ENCODE measurements at places on chromosomes 2 and 18. TPM values are rescaled to one million over a fixed set of nuclear protein-coding genes. Genes with fewer than 3 reads are reported as not detected.

Gene NYAP2
- 0.24 TPM for total RNA-seq

Gene GLI2
- total RNA-seq = 21.4 TPM

Gene FABP1
- not detected for total RNA-seq

Gene WDR35
- 24.9 TPM for total RNA-seq

Gene TNFRSF11A
- 3.0 TPM for total RNA-seq

DNA sequence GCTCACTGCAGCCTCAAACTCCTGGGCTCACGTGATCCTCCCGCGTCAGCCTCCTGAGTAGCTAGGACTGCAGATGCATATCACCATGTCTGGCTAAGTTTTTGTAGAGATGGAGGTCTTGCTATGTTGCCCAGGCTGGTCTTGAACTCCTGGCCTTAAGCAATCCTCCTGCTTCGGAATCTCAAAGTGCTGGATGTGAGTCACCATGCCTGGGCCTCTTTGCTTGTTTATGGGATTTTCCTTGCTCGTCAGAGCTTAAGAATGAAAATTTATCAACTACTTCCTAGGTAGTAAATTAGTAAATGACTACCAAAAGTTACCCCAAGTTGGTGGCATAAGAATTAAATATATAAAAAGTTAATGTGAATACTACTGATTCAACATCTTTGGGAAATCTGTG is 51.0 kb downstream of the ACTR3 start:
- DNase-seq = no peak

DNA sequence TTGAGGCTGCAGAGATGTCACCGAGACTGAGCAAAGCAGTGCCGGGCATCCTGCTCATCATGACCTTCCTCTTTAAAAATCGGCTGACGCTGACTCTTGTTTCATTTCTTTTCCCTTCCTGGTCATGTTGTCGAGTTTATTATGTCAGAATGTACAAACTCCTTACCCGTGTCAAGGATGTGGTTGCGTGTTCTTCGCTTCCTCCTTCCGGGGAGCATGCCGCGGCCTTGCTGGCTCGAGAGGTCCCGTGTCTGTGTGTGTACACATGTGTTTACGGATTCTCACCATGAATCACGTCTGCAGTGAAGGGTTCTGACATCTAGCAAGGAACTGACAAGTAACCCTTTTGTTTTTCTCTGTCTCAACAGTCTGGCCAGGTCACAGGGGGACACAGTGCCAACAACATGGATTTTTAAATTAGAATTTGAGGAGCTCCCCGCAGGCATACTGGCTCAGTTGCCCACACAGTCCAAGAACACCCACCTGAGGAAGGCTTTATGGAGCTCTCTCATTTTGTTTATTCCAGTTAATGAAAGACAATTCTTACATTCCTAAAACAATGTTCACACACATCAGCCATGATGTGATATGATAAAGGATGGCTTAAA is 60.2 kb downstream of the MYT1L start:
- DNase-seq = no peak

- DNase-seq = no peak
Observed at GRCh38 chr2:12050396-12050795, 304.0 kb downstream of the LPIN1 start.

DNA sequence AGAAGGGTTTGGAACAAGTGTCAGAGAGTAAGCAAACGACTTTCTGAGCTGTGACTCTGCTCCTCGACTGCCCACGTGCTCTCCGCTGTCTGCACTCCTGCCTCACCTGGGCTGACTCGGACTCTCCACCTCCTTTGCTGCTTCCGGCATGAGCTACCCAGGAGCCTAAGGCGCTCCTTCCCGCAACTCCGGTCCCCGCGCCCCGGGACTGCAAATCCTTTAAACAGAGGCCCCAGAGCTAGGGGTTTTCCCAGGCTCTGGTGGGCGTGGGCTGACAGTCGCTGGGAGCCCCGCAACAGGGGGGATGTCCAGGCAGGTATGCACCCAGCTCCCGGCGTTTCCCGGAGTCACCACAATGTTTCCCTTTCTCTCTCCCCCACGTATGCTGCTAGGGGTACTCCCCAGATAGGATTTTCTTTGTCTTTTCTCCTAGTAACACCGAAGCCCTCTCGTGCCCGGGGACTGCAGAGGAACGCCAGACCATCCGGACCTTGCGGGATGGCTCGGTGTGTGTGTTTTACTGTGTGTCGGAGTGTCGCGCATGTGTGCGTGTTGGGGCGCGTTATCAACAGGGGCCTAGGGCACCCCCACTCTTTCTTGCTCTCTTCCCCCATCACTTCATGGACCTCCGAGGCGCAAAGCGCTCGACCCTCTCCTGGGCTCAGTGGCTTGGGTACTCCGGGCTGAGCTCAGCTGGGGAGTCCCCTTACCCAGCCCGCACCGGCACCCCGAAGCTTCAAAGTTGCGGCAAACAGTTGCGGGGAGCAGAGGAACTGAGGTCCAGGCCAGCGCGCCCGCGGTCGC is 691 bp upstream of the THSD7B start:
- DNase-seq = no peak

GRCh38 chr2:129812071-129812470 is 167.4 kb upstream of the RAB6C start:
- DNase-seq = peak; percentile 56

GRCh38 chr2:105328281-105329196 is 996 bp downstream of the TGFBRAP1 start:
- DNase-seq = peak; percentile 36

- DNase-seq = no peak
Observed at GRCh38 chr18:27921904-27922751, 254.8 kb downstream of the CDH2 start.

GRCh38 chr2:222176890-222177289 is 121.9 kb downstream of the PAX3 start:
- no peak for DNase-seq

DNA sequence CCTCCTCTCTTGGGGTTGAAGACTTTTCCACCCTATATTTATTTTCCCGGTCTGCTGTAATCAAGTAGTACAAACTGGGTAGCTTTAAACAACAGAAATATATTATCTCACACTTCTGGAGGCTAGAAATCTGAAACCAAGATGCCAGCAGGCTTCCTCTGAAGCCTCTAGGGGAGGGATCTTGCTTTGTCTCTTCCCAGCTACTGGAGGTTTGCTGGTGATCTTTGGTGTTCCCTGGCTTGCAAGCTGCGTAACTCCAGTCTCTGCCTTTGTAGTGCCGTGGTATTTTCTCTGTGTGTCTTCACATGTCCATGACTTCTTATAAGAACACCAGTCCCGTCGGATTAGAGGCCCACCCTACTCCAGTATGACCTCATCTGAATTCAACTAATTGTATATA is 44.4 kb downstream of the MYO3B start:
- DNase-seq = no peak

- peak; percentile 43 for DNase-seq
Observed at GRCh38 chr2:27308359-27308881, at the start of gene UCN. TSS of gene UCN (minus strand) at chr2:27308445. CDS start at chr2:27307895, 550 bp downstream.

- peak; percentile 68 for DNase-seq
Observed at GRCh38 chr2:105517814-105518705, 119.2 kb upstream of the FHL2 start.

DNA sequence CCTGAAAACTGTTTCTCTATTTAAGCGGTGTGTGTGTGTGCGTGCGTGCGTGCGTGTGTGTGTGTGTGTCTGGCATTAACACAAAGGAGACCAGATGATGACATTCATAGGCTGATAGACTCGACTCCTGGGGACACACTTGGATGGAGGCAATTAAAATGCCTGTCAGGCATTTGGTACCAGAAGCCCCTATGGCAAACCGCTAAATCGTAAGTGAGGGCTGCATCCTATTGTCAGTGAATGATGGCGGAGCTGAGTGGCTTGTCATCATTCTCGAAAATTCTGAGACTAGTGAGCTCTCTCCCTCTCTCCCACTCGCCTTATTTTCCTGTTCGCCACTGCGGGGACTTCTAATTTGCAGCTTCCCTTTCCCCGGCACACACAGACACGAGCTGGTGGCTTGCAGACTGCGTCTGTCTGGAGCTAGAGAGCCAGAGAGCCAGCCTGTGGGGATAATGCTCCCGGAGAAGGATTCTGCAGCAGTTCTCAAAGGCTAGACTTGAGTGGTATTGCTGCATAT is 155.4 kb downstream of the MAP2 start:
- peak; percentile 22 for DNase-seq

DNA sequence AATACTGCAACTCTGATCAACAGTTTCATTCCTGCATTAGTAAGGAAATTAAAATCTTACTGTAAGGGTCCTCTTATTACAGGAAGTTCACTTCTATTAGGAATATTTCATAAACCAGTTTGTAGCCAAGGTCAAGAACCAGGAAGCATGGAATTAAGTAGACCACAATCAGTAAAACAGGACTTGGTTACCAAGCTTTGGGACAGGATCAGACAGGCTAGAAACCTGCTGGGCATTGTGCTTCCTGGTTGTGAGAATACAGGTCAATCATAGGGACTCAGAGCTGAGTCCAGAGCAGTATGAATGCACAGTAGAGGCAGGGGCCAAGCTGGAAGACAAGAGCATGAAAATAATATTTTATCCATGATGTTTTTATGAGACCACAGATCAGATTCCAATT is 248.0 kb downstream of the IKZF2 start:
- no peak for DNase-seq

GRCh38 chr18:39951142-39951720 is 2003.8 kb upstream of the PIK3C3 start:
- DNase-seq = no peak
